Activated CD4-positive, alpha-beta T cell treated with anti-CD3 and anti-CD28 coated beads, Interleukin-2, Interleukin-6, amounts not matched to agents 100 ng/mL and 50 ng/mL, durations not matched to agents 16 hours and 8 hours (primary cell): ENCODE measurements at places on chromosomes 3 and 15.

GRCh38 chr3:124851136-124851535 lies 36.0 kb downstream of the ITGB5 start:
- DNase-seq = no peak

GRCh38 chr15:34650177-34650576 lies 66.7 kb upstream of the GOLGA8B start:
- no peak for DNase-seq

- no peak for DNase-seq
Observed at GRCh38 chr3:57041674-57042073, 18.8 kb upstream of the SPATA12 start.

DNA sequence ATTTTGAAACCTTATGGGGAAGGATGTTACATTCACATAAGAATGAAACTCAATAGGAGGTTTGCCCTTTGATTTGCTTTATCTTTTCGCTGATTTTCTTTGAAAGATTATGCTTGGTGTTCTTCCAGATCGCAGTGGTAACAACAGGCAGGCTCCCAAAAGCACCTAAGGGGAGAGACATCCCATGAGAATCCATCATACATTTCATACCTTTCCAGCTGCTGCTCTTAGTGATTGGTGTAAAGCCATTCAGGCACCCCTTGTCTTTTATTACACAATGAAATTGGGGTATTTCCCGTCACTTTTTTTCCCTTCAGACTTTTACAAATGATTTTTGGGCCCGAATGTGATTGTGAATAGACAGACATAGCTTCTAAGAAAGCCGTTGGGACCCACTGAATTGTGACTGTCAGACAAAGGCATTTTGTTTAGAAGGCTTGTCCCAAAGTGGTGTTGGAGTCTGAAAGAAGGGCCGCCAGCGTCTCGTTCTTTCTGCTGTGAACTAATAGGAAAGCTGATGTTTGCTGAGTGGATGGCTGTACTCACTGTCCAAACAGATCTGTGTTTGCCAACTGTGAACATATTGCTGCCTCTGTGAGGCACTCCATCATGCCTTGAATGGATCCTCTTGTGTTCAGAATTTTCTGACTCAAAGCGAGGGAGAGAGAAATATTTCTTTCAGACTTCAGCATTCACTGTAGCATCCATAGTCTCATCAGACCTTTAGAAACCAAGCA lies 164.3 kb downstream of the FNDC3B start:
- no peak for DNase-seq

DNA sequence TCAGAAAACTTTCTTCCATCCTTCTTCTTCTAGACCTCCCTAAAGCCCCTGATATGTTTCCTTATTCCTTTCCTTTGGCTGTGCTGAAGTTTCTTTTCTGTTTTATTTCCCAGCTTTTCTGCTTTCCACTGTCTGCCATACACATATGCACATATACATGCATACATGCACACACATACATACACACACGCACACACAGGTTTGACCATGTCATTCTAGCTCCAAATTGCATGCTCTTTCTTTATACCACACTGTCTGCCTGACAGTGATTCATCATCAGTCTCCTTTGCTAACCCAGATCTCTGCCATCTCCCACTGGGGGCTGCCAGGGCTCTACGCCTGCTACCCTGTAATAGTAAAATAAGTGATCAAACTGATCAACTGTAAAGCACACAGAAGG lies 181.3 kb downstream of the STAC start:
- DNase-seq = no peak

DNA sequence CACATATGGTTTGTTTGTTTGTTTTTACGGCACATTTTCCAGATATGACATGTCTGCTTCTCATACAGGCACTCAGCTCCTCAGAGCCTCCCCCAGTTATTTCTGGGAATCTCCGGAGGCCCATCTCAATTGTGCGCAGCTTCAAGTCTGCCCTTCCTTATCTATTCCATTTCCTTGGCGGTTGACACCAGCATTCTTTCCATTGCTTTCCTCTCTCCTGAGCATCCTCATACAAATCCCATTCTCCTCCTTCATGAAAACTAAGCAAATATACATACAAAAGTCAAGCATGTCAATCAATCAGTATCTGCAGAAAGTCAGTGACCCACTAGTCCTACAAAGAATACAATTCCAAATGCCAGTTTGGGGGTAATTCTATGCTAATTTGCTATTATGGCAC lies 166.7 kb downstream of the SQOR start:
- DNase-seq = no peak

DNA sequence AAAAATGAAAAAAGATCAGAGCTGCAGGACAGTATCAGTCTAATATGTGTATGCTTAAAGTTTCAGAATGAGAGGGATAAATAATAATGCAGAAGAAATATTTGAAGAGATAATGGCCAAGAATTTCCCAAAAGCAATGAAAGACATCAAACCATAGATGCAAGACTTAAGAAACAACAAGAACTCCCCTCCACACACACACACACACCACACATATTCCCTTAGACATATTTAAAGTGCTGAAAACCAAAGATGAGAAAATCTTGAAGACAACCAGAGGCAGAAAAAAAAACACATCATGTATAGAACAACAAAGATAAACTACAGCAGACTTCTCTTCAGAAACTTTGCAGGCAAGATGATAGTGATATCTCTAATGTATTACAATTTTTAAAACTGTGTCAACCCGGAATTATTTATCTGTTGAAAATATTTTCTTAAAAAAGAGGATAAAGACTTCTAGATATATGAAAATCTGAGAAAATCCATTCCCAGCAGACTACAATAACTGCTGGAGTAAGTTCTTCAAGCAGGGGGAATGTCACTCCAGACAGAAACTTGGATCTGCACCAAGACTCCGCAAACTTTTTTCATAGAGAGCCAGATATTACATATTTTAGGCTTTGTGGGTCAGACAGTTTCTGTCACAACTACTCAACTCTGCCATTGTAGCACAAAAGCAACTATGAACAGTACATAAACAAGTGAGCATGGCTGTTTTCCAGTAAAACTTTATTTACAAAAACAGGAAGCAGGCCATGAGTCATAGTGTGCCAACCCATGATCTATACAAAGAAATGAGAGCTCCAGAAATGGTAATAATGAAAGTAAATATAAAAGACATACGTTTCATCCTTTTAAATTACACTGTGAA lies 223.4 kb upstream of the CGNL1 start:
- peak; percentile 78 for DNase-seq

DNA sequence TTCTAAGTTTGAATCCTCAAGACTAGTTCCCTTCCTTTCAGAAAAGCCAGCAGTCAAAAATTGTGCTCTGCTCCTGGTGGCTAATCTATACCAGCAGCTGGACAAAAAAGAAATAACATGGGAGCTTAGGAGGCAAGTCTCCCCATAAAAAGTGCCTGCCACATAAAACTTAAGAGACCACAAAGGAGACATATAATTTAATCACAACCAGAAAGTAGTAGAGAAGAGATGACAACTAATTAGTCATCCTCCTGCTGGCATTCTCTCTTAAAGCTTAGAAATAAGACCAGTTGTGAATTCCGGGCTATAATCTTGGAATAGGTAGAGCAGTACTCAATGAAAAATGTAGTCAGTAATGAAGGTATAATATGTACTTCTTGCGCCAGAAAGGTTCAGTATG lies 20.2 kb upstream of the IMPG2 start:
- no peak for DNase-seq

GRCh38 chr3:69294014-69294766 lies 91.7 kb downstream of the FRMD4B start:
- peak; percentile 56 for DNase-seq
